Stomach (tissue), 19 donors: ENCODE measurements at places on chromosomes 11 and 22. TPM values are rescaled to one million over a fixed set of nuclear protein-coding genes. Genes with fewer than 3 reads are reported as not detected.

The BDNF gene
- total RNA-seq, result 0.29 TPM

The MORC2 gene
- total RNA-seq, result 19.6 TPM

DNA sequence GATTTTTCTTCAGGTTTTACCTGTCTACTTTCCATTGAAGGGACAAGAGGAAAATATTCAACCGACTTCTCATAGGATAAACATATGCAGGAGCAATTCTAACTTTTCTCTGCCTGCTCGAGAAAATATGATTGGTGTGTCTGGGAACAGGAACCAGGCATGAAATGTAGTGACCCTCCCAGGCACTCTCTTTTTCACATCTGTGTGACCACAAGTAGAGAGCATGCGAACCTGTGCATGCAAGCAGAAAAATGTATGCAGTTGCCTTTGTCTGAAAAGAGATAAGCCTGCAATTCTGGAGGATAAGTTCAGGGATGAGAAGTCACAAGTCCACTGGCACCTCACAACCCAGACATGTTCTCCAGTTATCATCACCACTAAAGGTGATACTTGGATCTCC is 583.5 kb upstream of the FAT3 start:
- no peak for DNase-seq

- DNase-seq, result no peak
These were observed 103.6 kb downstream of the TRIM29 start for GRCh38 chr11:120034176-120034875.

DNA sequence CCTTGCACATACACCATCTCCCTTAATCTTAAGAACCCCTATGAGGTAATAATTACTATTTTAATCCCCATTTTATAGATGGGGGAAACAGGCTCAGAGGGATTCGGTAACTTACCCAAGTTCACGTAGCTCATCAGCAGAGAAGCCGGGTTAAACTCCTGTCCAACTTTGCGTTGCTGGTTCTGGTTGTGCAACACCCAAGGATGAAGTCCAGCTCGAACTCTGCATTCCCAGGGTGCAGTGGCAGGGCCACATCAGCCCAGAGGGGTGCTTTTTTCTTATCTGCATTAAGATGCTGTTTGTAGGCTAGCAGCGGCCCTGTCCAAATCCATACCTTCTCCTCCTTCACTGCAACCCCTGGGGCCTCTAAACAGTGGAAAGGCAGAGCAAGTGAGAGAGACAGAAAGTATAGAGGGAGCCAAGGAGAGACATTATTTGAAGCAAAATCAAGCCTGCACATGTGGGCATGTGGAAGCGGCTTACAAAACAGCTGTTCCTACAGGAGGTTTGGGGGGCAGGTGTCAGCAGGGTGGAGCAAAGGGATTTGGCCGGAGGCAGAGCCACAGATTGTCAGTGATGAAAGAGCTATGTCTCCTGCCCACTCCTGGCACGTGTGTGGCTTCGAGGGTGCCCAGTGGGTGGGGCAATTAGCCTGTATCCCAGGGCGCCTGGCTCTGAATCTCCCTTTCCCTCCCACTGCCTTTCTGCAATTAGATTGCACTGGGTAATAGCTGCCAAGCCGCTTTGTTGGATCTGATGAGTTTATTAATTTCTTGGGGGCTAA is 129.5 kb upstream of the TBCEL start:
- no peak for DNase-seq

DNA sequence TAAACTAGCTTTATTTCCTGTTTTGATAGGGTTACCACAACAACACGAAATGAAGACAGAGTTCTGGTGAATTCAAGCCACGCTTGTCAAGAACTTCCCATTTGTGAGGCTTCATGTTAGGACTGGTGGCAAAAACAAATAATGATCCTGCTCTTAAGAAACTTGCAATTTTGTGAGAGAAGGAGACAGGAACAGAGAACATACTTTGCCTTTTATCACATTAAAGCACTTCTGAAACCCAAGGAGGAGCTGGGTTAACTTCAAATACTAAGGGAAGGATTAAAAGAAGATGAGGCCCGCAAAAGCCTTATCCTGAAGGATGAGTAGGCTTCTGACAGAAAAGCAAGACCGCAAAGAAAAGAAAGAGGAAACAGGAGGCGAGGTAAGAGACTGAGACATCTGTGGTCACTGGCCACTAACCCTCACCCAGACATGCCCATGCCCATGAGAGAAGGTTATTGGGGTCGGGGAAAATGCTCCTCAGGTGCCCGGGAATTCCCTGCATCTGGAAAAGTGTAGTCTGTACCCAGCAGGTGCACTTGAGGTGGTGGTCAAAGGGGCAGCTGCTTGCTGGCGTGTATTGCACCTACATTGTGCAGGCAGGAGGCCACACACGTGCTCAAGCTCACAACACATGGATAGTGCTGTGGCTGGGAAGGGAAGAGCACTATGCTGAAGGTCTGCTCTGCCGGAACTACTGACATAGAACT is 50.5 kb downstream of the MAPK1 start:
- no peak for DNase-seq

DNA sequence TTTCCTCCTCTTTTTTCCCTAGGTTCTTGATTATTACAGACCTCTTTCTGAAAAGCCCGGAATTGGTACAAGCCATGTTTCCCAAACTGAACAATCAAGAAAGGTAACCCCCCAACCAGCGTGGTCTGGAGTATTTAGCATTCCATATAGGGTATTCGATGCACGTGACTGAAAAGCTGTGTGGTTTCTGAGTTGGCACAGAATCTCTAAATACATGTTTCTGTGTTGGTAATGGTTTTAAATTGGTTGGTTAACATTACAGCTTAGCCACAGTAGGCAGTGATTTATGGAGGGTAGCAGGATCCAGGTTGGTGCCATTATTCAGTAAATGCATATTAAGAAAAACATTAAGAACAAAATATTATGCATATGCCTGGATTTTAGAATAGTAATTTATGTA is 46.8 kb downstream of the ATXN10 start:
- DNase-seq, result no peak

DNA sequence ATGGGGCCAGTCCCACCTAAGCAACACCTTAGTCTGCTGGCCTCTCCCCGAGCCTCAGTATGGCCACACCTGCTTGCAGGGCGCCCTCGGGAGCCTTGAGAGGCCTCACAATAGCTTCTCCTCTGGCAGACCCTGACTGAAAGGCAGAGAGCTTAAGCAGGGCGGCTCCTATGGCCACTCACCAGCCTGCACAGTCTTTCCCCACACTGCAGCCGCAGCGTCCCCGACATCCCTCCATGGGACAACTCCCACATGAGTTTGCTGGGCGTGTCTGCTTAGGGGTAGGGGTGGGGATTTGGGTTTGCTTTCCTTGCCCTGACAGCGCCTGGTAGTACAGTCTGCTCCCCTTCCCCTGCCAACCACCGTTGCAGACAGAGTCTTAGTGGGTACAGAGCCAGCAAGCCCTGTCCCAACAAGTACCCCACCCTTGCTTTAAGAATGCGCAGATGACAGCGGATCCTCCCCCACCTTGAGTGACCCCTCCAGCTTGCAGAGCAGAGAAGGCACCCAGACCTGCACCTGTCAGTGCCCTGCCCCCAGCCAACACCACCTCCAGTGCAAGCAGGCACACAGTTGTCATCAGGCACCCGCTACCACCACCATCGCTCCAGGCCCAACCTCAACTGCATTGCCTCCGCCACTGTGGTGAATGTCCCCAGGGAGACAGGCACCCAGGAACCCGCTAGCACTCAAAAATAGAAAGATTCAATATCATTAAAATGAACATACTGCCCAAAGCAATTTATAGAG is 413.8 kb upstream of the ARHGAP42 start:
- no peak for DNase-seq

The UBQLN3 gene
- not detected for total RNA-seq

DNA sequence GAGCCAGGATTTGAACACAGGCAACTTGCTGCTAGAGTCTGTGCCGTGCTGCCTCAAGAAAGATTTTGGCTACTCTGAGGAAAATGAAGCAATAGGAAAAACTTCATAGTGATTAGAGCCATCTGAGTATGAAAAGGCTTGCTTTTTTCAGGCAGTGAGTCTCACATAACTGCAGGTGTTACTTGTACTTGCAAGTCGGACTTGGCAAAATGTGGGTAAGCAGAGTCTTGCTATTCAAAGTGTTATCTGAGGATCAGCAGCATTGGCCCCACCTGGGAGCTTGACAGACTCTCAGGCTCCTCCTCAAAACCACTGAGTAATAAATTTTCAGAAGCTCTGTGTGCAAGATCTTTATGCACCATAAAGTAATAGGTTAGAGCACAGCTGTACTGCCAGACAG is 18.1 kb downstream of the RNF141 start:
- no peak for DNase-seq

The KRTAP5-5 gene
- total RNA-seq, result not detected

DNA sequence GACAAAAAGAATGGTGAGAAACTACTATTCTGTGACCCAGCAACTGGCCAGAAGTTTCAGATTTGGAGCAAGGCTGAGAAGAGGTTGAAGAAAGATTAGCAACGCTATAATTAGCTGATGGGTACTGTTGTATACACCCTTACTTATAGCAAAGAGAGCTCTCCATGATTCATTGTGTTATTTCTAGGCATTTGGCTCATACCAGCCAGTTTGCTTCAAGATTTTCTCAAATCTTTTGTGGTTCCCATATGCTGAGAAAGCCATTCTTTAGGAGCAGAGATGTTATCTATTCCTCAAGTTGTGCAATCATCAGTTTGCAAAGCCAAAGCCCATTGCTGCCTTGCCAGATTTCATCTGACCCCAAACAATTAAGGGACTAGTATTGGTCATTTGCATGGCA is 179.4 kb downstream of the ETS1 start:
- no peak for DNase-seq

DNA sequence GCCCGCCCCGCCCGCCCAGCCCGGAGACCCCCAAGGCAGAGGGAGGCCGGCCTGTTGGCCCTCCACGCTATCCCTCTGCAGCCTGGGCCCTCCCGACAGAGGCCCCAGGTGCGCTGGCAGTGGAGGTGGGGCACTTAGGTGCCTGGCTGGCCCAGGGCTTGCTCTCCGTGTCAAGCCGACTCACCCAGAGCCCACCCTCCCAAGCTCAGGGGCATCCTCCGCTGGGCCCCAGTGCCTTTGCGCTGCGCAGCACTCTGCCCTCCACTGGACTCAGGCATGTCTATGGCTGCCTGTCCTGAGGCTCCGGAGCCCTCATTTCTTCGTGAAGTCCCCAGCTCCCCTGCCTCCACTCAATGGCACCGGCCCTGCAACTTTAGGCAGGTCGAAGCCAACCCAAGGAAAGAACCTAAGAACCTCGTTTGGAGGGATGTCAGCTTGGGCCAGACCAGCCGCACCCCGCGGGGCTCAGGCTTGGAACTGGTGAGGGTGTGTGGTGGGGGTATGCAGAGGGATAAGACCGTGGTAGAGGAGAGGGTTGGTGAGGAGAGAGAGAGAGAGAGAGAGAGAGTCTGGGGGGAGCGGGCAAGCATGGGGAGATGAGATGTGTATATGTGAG is 6.1 kb downstream of the SMIM45 start:
- no peak for DNase-seq

The GNAZ gene
- total RNA-seq, result 18.4 TPM

DNA sequence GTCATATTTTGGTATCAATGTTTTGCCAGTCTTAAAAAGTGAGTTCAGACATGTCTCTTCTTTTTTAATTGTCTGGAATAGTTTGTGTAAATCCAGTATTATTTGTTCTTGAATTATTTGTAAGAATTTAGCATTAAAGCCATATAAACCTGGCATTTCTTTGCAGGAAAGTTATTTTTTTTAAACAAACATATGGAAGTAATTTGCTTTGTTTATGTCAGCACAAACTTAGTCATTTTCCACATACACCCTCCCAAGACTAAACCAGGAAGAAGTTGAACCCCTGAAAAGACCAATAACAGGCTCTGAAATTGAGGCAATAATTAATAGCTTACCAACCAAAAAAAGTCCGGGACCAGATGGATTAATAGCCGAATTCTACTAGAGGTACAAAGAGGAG is 9.1 kb upstream of the CCDC81 start:
- DNase-seq, result no peak

GRCh38 chr11:12392672-12393071 is 15.3 kb downstream of the PARVA start:
- no peak for DNase-seq

GRCh38 chr22:23722160-23722559 is 28.8 kb downstream of the ZNF70 start:
- DNase-seq, result no peak

The FAM89B gene
- total RNA-seq, result 26.8 TPM

- DNase-seq, result peak; percentile 54
These were observed 17.5 kb downstream of the FGF3 start for GRCh38 chr11:69801513-69802335.

GRCh38 chr11:70421123-70421522 is 22.8 kb downstream of the CTTN start:
- no peak for DNase-seq

DNA sequence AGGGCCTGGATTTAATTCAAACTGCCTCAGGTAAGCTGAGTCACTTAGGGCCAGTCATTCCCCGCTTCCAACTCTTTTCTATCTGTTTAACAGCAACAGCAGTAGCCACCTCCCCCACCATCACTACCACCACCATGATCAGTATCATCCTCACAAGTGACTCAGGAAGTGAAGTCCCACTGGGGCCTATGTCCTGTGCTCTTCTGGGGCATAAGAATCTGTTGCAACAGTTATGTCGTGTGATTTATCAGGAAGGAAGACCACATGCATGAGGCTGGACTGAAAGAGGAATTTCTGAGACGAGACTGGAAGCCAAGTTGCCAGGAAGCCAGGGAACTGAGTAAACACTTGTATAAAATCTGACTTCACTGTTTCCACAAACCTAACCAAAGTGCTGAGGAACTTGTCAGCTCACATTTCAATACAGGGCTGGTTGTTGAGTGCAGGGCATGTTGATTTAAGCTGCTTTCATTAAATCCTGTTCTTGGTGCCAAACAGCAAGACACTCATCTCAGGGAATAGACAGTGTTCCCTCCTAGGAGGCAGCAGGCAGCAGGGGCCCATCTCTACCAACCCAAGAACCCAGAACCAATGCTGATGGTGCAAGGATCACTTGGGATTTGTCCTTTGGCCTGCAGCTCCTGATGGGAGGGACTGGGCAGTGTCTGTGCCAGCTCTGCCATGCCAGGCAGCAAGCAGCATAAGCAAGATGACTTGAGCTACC is 226.7 kb upstream of the NARS2 start:
- DNase-seq, result peak; percentile 84

GRCh38 chr11:45648931-45649330 is 16.5 kb downstream of the CHST1 start:
- DNase-seq, result no peak

DNA sequence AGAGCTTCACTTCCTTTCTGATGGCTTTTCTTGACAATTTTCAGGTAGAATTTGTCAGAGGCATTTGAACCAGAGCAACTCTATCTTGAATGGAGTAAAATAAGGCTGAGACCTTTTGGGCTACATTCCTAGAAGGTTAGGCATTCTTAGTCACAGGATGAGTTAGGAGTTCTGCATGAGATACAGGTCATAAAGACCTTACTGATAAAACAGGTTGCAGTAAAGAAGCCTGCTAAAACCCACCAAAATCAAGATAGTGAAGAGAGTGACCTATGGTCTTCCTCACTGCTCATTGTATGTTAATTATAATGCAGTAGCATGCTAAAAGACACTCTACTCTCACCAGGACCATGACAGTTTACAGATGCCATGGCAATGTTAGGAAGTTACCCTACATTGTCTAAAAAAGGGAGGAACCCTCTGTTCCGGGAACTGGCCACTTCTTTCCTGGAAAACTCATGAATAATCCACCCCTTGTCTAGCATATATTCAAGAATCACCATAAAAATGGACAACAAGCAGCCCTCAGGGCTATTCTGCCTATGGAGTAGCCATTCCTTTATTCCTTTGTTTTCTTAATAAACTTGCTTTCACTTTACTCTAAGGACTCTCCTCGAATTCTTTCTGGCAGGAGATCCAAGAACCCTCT is 1519.7 kb upstream of the TENM4 start:
- no peak for DNase-seq

GRCh38 chr22:49197986-49198704 is 629.5 kb downstream of the BRD1 start:
- DNase-seq, result no peak
